NCI-H2081 (cell line): ENCODE measurements at places on chromosomes 2 and 18.

DNA sequence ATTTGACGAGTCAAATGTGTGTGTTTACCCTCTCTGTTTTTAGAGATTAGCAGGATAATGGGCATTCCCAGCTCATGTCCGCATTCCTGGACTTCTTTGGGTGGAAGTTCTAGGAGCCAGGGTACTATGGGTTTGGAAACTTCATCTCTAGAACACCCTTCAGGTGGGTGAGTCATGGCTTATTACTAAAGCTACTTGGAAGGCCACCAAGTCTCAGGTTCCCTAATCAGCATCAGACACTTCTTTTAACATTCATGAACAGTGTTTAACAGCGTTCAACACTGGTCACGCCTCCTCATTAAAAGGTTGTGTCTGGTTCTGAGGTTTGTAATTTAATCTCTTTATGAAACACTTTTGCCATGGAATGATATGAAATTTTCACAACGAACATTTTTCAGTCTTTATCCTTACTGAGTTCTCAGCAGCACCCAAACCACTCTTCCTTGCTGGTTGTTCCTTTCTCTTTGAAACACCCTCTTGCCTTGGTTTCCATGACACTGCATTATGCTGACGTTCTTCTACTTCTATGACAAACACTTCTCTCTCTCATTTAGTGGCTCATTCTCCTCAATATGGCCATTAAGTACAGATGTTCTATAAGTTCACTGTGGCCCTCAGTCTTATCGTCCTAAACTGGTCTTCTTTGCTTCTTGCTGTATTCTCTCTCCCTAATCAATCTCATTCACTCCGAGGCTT lies 49.3 kb downstream of the MMADHC start:
- DNase-seq = no peak

- DNase-seq = no peak
These were observed 324.9 kb upstream of the SLC14A2 start for GRCh38 chr18:45290364-45290763.

DNA sequence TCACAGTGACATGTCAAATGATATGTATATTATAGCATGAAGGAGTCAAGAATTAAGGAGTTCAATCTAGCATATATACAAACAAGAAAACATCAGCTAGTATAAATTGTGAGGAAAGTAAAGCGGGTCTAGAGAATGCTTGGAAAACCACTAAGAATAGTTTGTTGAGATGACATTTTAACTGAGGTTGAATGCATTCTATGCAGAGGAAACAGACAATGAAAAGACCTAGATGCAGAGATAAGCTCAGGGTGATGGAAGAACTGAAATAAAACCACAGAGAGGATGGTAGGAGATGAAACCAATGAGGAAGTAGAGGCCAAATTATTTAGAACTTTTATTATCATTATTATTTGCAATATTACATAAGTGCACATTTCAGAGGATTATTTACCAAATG lies 803.6 kb upstream of the FANCL start:
- DNase-seq = no peak

DNA sequence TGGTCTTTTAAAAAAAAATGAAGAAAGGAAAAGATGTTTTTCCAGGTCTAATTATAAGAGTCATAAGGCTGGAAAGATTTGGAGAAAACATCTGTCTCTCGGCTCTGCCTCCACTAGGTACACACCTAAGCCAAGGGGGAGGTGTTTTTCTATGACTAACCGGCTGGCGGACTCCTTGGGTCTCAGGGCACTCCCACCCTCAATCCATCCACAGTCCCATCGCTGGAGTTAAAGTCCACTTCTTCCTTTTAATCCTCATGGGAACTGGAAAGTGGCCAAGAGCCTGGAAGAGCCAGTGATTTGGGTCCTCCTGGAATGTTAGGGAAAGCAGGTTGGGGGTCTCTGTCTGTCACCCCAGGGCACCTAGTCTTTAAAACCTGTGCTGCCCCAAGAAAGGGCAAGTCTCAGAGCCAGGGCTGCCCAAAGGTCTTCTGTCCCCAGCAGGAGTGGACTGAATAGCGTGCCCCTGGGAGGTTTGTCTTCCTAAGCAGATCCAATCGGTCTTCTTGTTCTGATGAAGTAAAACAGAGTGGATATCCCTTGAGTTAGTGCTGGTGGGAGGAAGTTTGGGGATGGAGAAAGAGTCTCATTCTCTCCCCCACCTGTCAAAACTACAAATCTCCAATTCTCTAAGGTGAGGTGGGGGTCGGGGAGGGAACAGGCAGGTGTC lies 66.4 kb downstream of the MCFD2 start:
- no peak for DNase-seq

- no peak for DNase-seq
These were observed 199.2 kb upstream of the SMAD2 start for GRCh38 chr18:48129621-48130082.

DNA sequence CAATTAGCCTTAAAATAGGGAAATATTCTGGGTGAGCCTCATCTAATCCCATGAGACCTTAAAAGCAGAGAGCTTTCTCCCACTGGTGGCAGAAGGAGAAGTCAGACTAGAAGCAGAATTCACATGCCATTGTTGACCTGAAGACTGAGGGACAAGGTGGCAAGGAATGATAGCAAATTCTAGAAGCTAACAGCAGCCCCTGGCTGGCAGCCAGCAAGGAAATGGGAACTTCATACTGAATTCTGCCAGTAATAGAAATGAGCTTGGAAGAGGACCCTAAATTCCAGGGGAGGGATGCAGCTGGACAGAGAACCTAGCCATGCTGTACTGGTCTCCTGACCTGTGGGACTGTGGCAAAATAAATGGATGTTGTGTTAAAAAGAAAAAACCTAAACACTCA lies 19.5 kb downstream of the B3GNT7 start:
- DNase-seq = no peak

GRCh38 chr2:204250692-204251091 lies 294.6 kb upstream of the PARD3B start:
- no peak for DNase-seq

DNA sequence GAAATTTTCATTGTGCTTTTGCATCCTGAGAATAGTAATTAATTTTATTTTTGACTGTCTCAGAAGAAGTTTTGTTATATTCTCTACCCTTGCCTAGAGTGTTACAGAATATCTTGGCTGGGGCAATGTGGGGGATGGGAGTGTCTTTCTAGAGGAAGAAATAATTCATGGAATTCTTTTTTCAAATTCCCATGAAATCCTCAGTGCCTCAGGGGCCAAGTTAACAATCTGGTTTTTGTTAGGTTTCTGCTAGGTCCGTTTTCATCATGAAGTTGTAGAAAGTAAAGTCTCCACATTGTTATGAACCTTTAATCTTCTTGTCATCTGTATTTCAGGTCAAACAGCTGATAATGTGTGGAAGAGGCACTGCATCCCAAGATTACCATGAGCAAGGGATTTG lies 145.6 kb upstream of the GYPC start:
- no peak for DNase-seq

DNA sequence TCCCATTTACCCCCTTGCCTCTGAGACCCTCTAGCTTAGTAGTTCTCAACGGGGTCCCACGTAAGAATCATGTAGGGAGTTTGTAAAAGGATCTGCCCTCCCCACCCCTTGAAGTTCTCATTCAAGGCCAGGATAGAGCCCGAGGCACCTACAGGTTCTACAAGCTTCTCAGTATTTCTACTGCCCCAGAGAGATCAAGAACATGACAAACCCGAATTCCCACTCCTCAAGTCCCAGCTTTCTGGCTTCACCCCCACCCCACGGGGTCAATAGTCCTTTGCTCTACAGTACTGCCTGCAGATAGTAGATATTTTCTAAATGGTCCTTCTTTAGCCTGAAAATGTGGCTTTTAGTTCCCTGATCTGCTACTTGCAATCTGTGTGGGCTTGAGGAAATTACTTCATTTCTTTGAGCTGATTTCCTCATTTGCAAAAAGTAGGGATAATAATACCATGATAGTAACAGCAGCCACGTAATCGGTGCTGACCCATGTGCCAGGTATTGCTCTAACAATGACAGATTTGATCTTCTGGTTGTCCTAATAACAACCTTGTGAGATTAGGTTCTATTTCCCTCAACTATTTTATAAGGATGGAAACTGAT lies 7.1 kb downstream of the CIB4 start:
- DNase-seq = no peak

DNA sequence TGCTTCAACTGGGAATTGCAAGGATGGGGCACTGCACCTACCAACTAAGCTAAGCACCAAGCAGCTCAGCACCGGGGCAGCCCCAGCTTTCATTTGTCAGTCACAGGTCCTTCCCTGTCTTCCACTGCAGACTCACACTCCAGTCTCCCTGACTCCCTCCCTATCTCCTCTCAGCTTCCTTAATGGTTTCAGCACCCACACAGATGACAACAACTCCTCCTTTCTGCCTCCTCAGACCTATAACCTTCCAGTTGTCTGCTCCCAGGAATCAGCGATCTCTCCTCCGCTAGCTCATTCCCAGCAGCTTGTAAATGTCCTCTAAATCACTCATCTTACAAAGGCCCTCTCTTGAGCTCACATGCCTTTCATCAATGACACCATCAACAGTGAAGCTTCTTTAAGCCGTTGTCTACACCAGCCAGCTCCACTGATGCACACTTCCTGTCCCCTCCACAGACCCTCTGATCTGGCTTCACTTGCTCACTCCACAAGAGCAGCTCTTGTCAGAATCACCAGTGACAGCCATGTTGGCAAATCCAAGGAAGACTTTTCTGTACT lies 32.1 kb downstream of the CLASP1 start:
- no peak for DNase-seq

DNA sequence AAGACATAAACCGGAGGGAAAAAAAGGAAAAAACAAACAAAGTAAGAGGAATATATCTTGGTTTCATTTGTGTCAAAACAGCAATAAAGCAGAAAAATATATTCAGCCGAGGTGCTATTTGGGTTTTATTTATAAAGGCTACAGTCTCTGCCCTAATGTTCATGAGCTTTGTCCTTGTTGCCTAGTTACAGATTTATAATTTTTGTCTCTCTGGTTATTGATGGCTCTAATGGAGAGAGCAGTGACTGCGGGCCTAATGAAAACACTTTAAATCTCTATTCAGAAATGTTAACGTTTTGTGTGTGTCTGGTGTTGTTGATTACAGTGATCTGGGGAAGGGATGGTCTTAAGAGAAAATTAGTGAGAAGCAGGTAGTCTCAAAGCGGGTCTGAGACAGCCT lies 854.0 kb upstream of the LRRTM1 start:
- DNase-seq = no peak

DNA sequence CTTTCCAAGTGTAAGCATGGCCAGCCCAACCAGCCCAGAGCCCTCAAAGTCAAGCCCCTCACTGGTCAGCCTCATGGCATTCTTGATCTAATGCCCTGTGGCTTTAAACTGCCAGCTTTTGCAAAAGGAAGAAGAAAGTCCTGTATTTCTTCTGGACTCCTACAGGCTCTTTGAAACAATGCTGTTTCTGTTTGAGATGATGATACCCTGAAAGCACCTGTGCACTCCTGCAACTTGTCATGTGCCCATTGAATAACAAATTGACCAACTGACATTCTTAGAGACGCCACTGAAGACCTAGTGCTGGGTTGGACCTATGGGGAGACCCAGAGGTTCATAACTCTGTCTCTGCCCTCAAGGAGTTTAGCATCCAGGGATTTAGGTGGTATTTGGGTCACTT lies 82.0 kb upstream of the MSH2 start:
- DNase-seq = no peak

DNA sequence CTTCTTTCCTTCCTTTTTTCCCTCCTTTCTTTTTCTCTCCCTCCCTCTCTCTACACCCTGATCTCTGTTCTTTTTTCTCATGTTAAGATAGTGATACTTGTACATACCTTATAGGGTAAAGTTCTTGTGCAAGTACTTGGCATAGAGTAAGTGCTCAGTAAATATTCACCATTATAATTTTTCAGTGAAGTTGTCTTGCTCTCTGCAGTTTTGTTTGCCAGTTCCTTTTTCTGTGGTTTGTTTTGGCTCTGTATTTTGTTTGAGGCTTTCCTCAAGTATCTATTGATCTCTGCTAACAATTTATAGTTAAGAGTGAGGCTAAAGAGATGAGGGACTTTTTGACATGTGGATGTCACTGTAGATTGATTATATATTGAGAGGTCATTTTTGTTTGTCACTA lies 48.0 kb downstream of the MTX2 start:
- no peak for DNase-seq

- DNase-seq = no peak
These were observed 12.8 kb downstream of the PSMD1 start for GRCh38 chr2:231069379-231070054.

GRCh38 chr2:225072444-225072843 lies 30.2 kb upstream of the DOCK10 start:
- no peak for DNase-seq

- no peak for DNase-seq
These were observed 21.8 kb upstream of the CXCR1 start for GRCh38 chr2:218188528-218188927.

DNA sequence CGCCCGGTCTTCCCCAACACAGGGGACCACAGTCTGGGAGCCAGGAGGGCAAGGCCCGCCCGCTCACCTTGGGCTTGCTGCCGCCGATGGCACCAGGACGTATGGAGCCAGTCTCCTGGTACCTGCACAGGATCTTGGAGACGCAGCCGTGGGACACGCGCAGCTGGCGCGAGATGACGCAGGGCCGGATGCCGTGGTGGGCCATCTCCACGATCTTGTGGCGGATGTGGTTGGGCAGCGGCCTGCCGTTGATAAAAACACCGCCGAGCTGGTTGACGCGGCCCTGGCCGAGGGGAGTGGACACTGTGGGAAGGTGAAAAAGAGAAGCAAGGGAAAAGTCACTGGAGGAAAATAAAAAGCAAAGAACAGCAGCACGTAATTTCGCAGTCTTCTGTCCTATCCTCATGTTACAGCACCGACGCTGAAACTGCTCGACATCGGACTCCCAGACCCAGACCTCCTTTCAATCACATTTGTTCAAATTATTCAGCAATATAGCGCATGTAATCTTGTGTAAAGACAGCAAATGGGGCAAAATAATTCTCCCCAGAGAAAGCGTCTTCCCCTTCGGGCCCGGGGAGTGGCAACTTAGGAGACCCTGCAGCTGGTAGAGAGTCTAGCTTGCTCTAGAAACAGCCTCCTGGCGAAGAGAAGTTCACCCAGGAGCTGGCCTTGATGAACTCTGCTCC lies 1.7 kb downstream of the PAX3 start:
- DNase-seq = no peak
